ENCODE measurements at places on chromosomes 6 and 20.

- no peak for DNase-seq
Observed at GRCh38 chr20:44756011-44756688, 10.5 kb downstream of the KCNK15 start.

DNA sequence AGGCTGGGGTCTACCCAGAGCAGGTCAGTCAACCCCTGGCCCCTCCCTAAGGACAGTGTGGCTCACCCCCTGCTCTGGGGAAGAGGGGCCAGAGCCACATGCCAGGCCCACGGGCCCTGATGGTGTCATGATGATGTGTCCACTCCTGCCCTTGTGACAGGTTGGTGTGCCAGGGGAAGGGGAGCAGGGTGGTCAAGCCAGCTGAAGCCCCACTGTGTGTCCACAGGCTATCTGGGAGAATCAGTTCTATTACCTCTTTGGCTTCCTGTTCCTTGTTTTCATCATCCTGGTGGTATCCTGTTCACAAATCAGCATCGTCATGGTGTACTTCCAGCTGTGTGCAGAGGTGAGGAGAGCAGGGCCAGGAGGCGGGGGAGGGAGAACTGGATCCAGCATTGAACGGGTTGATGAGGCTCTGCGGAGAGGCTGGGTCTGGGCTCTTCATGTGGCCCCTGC is 47.7 kb downstream of the PLAGL2 start:
- DNase-seq: no peak

DNA sequence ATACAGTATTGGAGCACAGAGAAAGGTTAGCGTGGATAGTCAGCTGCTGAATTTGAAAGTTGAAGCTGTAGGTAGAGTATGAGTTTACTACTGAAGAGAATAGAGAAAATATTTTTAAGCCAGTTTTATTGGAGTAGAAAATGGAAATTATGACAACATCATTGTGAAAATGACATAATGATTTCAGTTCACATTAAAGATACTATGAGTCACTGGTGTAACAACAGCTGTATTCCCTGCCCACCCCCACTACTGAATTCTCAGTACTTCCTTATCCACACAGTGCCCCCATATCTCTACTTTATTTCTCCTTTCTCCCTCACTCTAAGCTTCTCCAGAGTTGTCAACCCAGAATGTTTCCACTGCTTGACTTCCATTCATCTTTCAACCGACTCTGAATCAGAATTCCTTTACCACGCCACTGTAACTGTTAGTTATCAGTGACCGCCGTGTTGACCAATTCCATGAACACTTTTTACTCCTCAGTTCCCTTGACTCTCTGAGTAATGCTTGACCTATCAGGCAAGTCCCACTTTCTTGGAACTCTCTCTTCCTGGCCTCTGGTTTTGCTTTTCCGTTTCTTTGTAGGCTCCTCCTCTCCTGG is 139.6 kb downstream of the AIG1 start:
- DNase-seq: no peak

GRCh38 chr6:35396991-35397390 is 54.6 kb downstream of the PPARD start:
- peak; percentile 39 for DNase-seq

GRCh38 chr6:67694127-67694526 is 941.0 kb upstream of the ADGRB3 start:
- no peak for DNase-seq
